ENCODE measurements at places on chromosomes 6 and 20.

DNA sequence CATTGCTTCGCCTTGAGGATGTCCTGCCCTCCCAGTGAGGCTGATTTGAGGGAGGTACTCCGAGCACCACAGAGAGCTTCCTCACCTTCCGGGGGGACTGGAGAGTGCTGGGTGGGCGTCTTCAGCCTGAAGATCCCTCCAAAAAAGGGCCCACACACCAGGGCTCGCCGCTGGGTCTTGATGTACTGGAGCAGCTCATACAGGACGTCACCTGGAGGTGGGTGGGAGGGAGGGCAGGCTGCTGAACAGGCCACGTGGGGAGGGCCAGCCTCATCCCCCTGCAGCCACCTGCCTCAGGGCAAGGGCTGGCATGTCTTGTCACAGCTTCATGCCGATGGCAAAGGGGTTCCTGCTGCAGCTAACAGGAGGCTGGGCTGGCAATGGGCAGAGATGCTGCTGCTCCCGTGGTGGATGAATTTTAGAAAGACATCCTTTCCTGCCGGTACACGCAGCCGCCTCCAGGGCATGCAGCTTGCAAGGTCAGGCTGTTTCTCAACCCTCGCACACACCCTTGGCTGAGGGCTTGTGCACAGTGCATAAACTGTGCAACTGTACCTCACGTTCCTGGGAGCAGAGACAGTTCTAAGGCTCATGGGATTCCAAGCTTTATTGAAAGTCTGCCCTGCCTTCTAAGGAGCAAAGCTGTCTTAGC, 14.0 kb downstream of the ETV7 start:
- no peak for DNase-seq

DNA sequence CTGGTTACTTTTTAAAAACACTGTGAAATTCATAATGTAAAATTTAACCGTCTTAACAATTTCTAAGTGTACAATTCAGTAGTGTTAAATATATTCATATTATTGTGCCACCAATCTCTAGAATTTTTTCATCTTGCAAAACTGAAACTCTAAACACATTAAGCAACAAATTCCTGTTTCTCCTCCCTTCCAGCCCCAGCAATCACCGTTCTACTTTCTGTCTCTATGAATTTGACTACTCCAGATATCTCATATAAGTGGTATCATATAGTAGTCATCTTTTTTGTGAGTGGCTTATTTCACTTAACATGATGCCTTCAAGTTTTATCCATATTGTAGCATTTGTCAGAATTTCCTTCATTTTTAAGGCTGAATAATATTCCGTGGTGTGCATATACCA, 44.7 kb downstream of the RSPH3 start:
- no peak for DNase-seq

- DNase-seq = no peak
Observed at GRCh38 chr6:116316772-116317467, 37.2 kb upstream of the TSPYL1 start.

DNA sequence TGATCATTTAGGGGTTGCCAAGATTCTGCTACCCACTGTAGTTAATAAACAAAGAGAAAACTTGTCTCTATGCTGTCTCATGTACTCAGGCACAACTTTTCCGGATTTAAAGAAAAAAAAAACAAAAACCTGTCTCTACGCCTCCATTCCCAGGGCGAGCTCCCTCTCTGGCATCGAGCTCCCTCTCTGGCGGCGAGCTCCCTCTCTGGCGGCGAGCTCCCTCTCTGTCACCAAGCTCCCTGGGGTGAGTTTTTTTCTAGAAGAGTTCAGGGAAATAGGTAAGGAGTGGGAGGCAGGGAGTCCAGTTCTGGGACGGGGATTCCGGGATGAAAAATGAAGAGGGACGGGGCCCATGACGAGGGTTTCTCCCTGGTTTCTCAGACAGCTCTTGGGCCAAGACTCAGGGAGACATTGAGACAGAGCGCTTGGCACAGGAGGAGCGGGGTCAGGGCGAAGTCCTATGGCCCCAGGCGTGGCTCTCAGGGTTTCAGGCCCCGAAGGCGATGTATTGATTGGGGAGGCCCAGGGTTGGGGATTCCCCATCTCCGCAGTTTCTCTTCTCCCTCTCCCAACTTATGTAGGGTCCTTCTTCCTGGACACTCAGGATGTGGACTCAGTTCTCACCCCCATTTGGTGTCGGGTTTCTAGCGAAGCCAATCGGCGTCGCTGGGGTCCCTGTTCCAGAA, 16.5 kb upstream of the HLA-A start:
- DNase-seq = no peak

- no peak for DNase-seq
Observed at GRCh38 chr6:13527671-13528056, 40.3 kb upstream of the GFOD1 start.

DNA sequence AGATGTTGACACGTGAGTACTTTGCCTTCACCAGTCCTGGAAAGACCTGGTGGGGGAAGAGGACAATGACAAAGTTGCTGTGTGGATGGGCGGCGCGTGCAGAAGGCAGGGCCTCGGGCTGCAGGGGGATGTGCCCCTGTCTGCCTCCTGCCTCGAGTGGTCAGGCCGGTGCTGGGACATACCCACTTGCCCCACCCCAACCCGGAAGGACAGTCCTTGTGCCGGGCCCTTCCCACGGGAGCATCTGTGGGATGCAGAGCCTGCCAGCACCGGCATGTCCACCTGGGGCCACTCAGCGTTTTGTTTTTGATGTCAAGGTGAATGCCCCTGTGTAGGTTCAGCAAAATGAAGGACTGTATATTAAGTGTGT, 60.5 kb upstream of the BHLHE23 start:
- DNase-seq = no peak

DNA sequence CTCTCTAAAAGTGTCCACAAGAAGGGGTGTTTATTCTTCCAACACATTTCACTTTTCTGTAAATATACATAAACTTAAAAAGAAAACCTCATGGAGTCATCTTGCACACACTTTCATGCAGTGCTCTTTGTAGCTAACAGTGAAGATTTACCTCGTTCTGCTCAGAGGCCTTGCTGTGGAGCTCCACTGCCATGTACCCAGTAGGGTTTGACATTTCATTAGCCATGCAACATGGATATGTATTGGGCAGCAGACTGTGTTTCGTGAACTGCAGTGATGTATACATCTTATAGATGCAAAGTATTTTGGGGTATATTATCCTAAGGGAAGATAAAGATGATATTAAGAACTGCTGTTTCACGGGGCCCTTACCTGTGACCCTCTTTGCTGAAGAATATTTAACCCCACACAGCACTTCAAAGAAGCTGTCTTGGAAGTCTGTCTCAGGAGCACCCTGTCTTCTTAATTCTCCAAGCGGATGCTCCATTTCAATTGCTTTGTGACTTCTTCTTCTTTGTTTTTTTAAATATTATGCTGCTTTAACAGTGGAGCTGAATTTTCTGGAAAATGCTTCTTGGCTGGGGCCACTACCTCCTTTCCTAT, 17.9 kb downstream of the IRF4 start:
- no peak for DNase-seq

GRCh38 chr6:142387997-142388815, 86.4 kb downstream of the ADGRG6 start:
- DNase-seq = peak; percentile 30

DNA sequence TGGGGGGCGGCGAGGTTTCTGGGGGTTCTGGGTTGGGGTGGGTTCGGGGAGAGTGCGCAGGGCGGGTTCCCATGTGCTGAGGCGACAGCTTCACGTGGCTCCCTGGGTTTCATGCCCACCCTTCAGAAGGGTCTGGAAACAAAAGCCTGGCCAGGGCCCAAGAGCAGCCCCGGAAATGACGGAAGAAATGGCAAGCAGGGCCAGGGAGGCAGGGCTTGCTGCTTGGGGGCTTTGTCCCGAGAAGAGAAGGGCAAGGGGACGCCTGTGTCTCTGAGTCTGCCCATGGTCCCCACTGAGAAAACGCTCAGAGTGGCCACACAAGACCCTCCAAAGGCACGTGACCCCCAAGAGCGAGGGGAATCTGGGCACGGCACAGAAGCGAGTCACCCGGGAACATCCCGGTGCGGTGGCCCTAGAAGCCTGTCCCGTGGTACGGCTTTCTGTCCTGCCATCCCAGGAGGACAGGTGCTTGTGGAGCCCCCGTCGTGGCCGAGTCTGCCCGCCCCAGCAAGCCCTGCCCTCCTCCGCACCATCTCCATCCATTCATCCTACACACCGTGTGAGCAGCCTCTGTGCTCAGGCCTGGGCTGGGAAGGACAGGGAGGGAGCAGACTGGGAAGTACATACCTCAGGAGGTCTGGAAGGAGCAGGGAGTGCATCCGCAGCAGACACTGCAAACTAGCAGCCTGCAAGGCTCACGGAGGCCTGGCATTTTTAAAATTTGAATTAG, 9.0 kb downstream of the NPEPL1 start:
- no peak for DNase-seq

DNA sequence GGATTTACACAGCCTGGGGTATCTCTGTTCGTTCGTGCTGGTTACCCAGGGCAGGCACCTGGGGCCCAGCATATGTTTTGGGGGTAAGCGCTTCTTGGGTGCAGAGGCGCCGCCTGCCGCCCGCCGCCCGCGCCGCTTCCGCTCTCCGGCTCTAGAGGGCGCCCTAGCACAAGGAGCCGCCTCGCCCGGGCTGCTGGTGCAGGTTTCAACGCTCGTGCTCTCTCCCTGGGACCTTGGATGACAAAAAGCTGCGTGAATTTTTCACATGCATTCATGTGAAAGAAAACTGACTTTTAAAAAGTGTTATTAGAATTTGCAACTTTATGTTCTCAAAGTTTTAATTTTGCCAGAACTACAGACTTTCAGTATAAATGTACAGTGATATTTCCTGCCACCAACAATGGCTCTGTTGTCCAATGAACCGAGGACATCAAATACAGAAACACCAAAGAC, 32.5 kb downstream of the PRR18 start:
- peak; percentile 20 for DNase-seq
